ENCODE measurements at places on chromosomes 5 and 9.

- peaks cover 12% of the 10 kb centered on the region for H3K27me3 ChIP-seq
- H3K36me3 ChIP-seq = no peaks in the 10 kb centered on the region
- no peak for DNase-seq
- no peaks in the 10 kb centered on the region for H3K4me1 ChIP-seq
- H3K27ac ChIP-seq = no peak overlapping the region
Observed at GRCh38 chr9:134925011-134925511, 7.3 kb upstream of the FCN1 start.

DNA sequence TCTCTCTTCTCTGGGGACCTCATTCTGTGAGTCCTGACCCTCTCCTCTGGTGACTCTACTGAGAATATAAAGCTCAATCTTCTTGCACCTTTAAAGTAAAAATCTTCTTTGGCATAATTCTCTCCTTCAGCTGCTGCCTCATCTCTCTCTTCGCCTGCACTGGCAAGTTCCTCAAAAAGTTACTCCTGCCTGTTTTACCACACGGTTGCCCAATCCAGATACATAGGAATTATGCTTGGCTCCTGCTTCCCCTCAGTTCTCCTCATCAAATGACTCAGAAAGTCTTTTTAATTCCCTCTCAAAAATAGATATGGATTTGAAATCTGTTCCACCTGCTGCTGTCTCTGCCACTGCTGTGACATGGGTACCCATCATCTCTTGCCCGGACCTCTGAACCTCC, 14.4 kb upstream of the HRCT1 start:
- no peaks in the 10 kb centered on the region for H3K36me3 ChIP-seq
- no peak overlapping the region for H3K27ac ChIP-seq
- H3K4me3 ChIP-seq = no peak overlapping the region
- H3K4me1 ChIP-seq = no peaks in the 10 kb centered on the region

DNA sequence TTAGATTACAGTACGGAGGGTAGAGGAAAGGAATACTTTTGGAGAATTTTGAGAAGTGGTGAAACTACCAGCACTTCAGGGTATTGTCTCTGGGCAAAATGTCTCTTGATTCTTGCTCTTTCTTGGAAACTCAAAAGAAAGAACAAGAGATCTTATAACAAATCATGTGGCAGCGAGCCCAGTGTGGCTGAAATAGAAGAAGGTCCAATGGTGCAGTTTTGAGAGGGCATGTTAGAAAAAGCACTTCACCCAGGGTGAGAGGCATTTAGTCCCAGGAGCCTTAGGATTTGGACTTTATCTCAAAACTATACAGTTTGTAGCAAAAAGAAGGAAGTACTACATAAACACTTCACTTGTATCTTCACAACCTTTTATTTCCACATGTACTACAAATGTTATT, 39.4 kb downstream of the NNT start:
- H3K27me3 ChIP-seq = no peaks in the 10 kb centered on the region
- peaks cover 30% of the 10 kb centered on the region for H3K36me3 ChIP-seq
- DNase-seq = no peak
- H3K4me3 ChIP-seq = no peak overlapping the region
- no peak overlapping the region for H3K27ac ChIP-seq

DNA sequence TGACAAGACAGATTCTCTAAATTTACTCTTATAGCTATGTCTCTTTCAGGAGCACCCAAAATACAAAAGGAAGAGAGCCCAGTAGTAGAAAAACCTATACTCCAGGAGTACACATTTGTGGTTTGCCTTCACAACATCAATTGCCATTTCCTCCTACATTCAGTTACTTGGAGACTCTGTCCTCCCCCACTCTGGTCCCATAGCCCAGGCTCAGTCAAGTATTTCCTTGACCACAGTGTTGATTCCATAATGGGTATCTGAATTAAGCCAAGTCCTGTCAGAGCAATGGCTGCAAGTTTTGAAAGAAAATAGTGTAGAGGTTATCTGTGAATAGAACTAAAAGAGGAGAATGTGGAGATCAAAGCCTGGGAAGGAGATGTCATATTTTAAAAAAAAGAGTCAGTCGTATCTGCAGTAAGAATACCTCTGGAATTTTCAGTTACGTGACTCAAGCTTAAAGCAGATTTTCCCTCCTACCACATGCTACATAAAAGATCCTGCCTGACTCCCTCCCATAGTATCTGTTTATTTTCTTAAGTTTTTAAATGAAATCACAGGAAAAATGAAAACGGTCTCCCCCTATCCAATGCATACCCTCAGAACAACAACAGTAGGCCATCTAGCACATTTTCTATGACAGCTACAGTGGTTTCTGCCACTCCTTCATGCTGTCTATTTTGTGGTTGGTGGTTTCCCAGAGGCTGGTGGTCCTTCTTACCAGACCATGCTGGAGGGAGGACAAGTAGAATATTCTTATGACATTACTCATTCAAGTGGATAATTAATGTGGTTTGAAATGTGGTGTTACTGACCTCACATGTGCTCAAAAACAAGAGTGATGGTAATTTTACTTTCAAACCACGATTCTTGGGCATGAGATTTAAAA, 249.7 kb upstream of the TMEM161B start:
- H3K36me3 ChIP-seq = no peaks in the 10 kb centered on the region
- no peaks in the 10 kb centered on the region for H3K4me1 ChIP-seq
- no peak overlapping the region for H3K27ac ChIP-seq
- peaks cover 7% of the 10 kb centered on the region for H3K27me3 ChIP-seq

GRCh38 chr9:135649508-135649907, 10.2 kb upstream of the GLT6D1 start:
- H3K4me1 ChIP-seq = no peaks in the 10 kb centered on the region
- peaks cover 1% of the 10 kb centered on the region for H3K36me3 ChIP-seq
- H3K4me3 ChIP-seq = no peak overlapping the region
- DNase-seq = no peak
- H3K27ac ChIP-seq = no peak overlapping the region
- H3K27me3 ChIP-seq = no peaks in the 10 kb centered on the region

- no peaks in the 10 kb centered on the region for H3K36me3 ChIP-seq
- H3K4me1 ChIP-seq = no peaks in the 10 kb centered on the region
- no peak for DNase-seq
- no peak overlapping the region for H3K4me3 ChIP-seq
Observed at GRCh38 chr9:119701651-119702050, 332.4 kb upstream of the BRINP1 start.

- no peak overlapping the region for H3K4me3 ChIP-seq
- H3K36me3 ChIP-seq = peaks cover 14% of the 10 kb centered on the region
- H3K27ac ChIP-seq = no peak overlapping the region
- H3K27me3 ChIP-seq = no peaks in the 10 kb centered on the region
- DNase-seq = no peak
Observed at GRCh38 chr5:16525651-16526050, 60.1 kb upstream of the ZNF622 start.

- H3K27ac ChIP-seq = no peak overlapping the region
- no peak overlapping the region for H3K4me3 ChIP-seq
- no peaks in the 10 kb centered on the region for H3K36me3 ChIP-seq
- H3K4me1 ChIP-seq = no peaks in the 10 kb centered on the region
- H3K27me3 ChIP-seq = no peaks in the 10 kb centered on the region
Observed at GRCh38 chr5:84870369-84870768, 485.7 kb upstream of the EDIL3 start.

GRCh38 chr9:81387360-81388106, 301.8 kb downstream of the TLE1 start:
- H3K27me3 ChIP-seq = no peaks in the 10 kb centered on the region
- H3K4me3 ChIP-seq = no peak overlapping the region

- no peak overlapping the region for H3K4me3 ChIP-seq
- H3K27ac ChIP-seq = no peak overlapping the region
- no peaks in the 10 kb centered on the region for H3K36me3 ChIP-seq
- no peaks in the 10 kb centered on the region for H3K4me1 ChIP-seq
- H3K27me3 ChIP-seq = no peaks in the 10 kb centered on the region
Observed at GRCh38 chr9:26339796-26340195, 552.8 kb downstream of the CAAP1 start.

DNA sequence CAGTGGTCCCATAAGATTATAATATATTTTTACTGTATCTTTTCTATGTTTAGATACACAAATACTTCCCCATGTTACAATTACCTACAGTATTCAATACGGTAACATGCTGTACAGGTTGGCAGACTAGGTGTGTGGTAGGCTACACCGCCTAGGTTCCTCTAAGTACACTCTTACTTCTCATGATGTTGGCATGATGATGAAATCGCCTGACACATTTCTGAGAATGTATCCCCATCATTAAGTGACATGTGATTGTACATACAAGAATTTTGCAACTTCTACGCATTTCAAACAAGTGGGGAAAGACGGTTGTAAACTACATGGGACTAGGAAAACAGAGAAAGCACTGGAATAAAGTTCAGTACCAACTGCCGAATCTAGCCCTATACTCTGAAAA, 53.3 kb downstream of the SETX start:
- peaks cover 2% of the 10 kb centered on the region for H3K4me1 ChIP-seq
- no peak overlapping the region for H3K4me3 ChIP-seq
- H3K36me3 ChIP-seq = peaks cover 56% of the 10 kb centered on the region
- H3K27ac ChIP-seq = no peak overlapping the region
- H3K27me3 ChIP-seq = no peaks in the 10 kb centered on the region
- no peak for DNase-seq

- H3K4me3 ChIP-seq = no peak overlapping the region
- no peak for DNase-seq
- H3K27ac ChIP-seq = no peak overlapping the region
- no peaks in the 10 kb centered on the region for H3K36me3 ChIP-seq
Observed at GRCh38 chr9:116383936-116384335, 230.3 kb downstream of the PAPPA start.

DNA sequence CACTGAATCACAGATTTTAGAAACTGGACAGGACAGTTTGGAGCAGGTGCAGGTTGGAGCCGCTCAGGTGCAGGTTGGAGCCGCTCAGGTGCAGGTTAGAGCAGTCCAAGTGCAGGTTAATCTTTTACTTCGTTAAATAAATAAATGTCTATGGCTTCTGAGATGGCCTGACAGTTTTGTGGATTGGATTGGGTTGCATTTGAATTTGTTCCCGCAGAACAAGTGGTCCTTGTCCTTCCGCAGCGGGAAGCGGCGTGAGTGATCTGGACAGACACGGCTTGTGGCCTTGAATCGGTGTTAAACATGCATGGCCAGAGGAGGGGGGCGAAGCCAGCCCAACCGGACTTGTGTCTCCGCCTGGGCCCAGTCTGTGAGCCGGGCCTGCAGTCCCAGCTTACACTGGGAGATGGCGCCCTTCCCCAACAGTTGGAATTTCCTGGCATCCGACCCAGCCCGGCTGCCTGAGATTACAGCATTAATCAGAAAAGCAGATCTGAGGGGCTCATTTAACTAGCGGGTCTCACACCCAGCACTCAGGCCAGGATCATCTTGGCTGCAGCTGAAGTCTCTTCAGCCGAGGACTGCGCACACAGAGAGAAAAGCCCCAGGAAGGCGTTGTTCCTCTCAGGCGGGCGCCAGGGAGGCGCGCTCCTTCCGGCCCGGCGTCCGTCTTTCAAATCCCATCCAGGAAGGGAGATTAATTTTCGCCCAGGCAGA, 1.5 kb upstream of the OLFM1 start:
- H3K4me1 ChIP-seq = peaks cover 4% of the 10 kb centered on the region

GRCh38 chr9:99085949-99086948, 18.7 kb upstream of the TGFBR1 start:
- no peak overlapping the region for H3K27ac ChIP-seq
- no peak for DNase-seq
- peaks cover 25% of the 10 kb centered on the region for H3K36me3 ChIP-seq

DNA sequence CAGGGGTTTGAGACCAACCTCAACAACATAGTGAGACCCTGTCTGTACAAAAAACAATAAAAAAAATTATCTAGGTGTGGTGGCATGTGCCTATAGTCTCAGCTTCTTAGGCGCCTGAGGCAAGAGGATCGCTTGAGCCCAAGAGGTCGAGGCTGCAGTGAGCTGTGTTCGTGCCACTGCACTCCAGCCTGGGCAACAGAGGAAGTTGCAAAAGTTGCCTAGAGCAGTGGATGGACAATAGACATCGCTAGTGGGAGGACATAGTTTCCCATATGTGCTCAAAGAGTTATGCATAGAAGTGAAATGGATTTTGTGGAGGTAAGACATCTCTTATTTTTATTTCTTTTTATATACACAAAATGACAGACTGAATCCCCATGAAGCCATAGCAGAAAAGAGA, 19.0 kb downstream of the HNRNPK start:
- H3K27me3 ChIP-seq = peaks cover 11% of the 10 kb centered on the region
- H3K27ac ChIP-seq = no peak overlapping the region
- H3K36me3 ChIP-seq = peaks cover 14% of the 10 kb centered on the region

- no peaks in the 10 kb centered on the region for H3K36me3 ChIP-seq
- no peak overlapping the region for H3K27ac ChIP-seq
- peaks cover 34% of the 10 kb centered on the region for H3K4me1 ChIP-seq
- DNase-seq = no peak
Observed at GRCh38 chr9:99722877-99723276, 98.8 kb upstream of the NR4A3 start.

DNA sequence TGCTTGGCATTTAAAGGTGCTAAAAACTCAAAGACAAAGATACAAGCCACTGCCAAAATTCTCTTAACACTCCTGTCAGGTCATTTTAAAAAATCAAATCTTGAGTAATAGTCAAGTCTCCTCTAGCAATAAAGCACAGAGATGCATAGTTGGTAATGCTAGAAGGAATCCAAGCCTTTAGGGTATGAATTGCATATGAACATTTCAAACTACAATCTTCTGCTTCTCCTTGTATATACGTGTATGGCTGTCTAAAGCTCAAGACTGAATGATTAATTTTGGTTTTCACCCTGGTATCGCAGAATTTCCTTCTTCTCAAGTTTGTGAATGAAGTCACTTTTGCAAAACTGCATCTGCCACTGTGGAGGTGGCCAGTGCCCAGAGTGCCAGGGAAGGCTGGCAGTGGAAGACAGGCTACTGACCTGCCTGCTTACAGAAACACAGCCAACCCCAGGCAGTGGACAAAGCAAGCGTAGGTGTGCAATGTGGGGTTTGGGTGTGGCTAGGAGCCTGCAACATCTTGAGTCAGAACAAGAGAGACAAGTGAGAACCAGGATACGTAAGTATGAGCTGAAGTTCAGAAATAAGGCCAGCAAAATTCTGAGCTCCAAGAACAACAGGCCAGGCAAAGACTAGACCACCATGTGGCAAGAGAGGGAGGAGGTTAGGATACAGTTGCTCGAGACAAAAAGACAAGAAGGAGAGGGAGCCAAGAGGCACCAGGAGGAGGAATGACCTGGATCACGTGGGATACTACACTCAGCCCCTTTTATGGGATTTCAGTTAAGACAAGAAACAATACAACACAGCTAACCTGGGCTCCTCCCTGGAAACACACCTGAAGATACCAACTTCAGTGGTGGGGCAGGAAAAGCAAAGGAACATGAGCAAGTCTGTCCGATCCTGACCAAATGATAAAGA, 22.6 kb downstream of the MYO10 start:
- no peaks in the 10 kb centered on the region for H3K36me3 ChIP-seq
- H3K27ac ChIP-seq = no peak overlapping the region
- no peaks in the 10 kb centered on the region for H3K4me1 ChIP-seq
- H3K27me3 ChIP-seq = no peaks in the 10 kb centered on the region
- DNase-seq = no peak
- H3K4me3 ChIP-seq = no peak overlapping the region

DNA sequence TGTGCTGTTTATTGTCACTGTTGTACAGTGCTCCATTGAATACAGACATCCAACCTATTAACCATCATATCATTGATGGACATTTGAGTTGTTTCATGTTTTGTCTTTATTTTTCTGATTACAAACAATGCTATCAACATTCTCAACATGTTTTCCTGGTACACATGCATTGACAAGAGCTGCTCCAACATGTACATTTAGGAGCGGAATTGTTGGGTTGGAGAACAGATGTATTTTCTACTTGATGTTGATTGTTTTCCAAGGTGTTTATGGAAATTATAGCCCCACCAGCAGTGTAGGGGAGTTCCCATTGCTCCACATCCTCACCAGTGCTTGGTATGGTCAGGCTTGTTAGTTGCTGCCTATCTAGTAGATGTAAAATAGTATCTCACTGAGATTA, 204.1 kb upstream of the CLINT1 start:
- no peak overlapping the region for H3K4me3 ChIP-seq
- no peak overlapping the region for H3K27ac ChIP-seq
- peaks cover 17% of the 10 kb centered on the region for H3K27me3 ChIP-seq

Measured in activated naive CD4-positive, alpha-beta T cell treated with anti-CD3 and anti-CD28 coated beads, Interleukin-2, amount 10 ng/mL, durations not matched to agents 7 days and 5 days (primary cell).